ENCODE measurements at places on chromosomes 6 and 20.
A peak's percentile ranks its signal among the peaks of the same experiment; 100 is the strongest.

DNA sequence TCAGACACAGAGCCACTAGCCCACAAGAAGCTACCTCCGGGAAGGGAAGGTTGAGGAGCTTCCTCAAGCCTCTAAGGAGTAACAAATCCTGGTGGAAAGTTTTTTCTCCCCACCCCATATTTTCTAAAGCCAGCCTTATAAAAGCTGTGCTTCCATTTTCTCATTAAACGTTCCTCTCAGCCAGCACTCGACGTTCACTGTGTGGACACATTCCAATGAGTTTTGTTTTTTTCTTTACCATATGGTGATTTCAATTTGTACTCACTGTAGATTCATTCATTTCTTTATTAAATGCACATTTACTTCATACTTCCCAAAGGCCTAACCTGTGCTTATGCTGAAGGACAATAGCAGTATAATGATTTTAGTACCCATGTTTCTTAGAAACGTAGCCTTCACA is 194.4 kb upstream of the FLRT3 start:
- DNase-seq, result no peak

DNA sequence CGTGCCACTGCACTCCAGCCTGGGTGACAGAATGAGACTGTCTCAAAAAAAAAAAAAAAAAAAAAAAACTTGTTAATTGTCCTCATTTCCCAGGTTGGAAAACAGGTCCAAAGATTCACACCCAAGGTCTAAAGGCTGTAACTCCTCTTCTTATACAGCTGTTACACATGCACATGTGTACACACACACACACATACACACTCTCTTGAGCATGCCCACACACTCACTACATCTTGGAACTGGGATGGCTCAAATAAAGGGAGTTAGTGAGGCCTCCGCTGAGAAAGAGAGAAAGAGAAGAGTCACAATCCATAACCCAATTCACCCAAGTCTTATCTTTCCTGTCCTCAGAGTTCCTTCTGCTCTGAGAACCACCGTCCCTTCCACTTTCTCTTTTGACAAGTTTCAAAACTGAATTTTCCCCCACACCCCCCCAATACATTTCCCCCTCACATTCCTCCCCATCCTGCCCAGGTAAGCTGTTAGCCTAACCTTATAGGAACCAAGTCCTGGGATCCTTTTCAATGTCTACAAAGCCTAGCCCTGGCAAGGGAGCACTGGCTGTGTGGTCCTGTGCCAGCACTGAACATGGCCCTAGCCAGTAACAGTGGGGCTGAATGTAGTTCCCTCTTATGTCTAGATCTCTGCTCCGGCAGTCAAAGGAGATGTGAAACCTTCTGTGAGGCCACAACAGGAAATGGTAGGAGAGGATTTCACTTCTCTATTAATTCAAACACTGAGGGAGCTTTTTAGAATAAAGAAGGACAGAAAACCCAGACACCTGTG is 3.2 kb upstream of the HLA-DMB start:
- DNase-seq, result no peak

GRCh38 chr6:157822245-157823000 is 623 bp upstream of the SNX9 start:
- no peak for DNase-seq

GRCh38 chr6:118963003-118963402 is 28.0 kb upstream of the MCM9 start:
- DNase-seq, result no peak

DNA sequence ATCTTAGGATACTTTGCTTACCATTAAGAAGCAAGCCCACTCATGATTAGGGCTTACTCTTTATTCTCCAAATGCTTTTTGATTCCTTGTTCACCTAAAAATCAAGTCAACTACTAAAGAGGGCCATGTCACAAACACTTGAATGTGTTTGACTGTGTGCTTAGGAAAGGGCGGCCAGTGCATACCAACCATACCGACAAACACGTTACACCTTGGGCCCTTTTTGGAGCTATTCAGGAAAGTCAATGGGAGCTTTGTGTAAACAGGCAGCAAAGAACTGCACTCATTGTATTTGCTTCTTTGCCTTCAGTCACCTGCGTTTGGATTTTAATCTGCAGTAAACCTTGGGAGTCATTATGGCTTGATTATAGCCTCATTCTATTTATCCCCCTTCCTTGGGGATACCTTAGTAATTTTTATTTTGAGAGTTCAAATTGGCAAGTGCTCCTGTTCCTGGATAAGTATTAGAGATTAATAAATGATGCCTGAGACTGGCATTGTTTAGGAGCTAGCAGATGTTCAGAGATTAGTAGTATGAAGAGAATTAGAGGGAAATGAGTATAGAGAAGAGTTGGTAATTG is 102.6 kb upstream of the HDGFL1 start:
- DNase-seq, result no peak

- DNase-seq, result no peak
These were observed 104.9 kb upstream of the SYNDIG1 start for GRCh38 chr20:24364482-24364881.

DNA sequence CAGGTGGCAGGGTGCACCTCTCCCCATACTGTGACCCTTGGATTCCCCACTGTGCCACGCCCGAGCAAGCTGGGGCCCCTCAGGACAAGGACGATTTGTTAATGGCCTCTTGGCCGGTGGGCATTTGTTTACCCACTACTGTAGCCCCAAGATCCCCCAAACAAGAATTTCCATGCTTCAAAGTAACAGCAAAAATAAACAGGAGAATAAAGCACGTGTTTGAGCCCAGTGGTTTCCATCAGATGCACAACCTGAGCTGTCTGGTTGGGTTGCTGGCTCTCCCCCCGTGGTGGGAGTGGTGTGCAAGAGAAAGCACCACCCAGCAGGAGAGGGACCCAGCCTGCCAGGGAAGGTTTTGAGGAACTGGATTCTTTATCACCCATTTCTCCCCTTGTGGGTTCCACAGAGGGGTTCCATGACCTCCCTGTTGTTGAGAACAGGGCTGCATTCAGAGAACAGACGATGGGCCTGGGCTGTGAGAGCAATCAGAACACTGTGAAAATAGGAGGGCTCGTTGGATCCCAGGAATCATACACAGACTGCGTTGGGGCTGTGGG is 4.8 kb downstream of the CD93 start:
- DNase-seq, result no peak

DNA sequence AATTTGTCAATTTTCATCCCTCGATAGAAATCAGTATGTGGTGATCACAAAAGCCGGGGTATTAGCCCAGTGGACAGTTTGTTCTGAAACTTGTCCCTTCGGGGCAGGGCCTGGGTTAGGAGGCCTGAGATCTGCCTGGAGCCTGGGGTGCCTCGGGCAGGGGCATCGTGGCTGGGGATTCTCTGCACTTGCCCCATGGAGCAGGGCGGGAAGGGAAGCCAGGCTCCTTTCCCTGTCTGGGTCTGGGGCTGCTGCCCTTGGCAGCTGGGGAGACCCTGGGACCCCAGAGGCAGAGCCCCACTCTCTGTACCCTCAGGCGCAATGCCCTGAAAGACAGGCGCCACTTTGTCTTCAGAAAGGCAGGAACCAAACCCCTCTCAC is 27.4 kb downstream of the NTSR1 start:
- DNase-seq, result no peak

GRCh38 chr20:44052166-44052565 is 134.8 kb downstream of the JPH2 start:
- DNase-seq, result no peak

DNA sequence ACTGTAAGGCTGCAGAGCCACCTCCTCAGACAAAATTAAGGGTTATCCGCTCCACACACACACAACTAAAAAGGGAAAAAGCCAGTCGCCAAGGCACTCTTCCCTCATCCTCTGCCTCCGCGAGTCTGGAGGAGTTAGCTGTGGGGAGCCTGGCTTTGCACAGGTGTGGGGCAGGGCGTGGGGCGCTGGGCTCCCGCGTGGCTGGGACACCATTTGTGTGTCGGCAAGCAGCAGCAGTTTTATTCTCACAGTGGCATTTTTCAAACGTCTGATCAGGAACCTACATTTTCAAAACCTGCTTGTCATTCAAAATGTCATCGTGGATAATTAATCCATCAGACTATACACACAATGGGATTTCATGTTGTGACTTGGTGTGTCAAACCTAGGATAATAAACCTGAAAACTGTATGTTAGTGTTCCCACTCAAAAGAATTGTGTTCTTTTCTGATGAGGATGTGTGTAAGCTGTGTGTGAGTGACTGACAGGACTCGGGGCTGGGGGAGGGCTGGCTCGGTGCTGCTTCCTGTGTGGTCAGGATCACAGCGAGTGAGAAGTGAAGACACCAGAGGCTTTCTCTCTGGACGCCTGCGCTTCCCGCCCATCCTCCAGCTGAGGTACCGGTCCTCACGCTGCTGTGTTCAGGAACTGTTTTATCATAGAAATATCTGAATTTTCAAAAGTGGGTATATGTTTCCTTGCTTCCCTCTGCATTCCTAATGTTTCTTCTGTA is 83.1 kb downstream of the IRF4 start:
- DNase-seq, result peak; percentile 19

GRCh38 chr6:67986694-67987232 is 648.3 kb upstream of the ADGRB3 start:
- DNase-seq, result no peak

- peak; percentile 70 for DNase-seq
These were observed 150.8 kb downstream of the PRL start for GRCh38 chr6:22145823-22146677.

DNA sequence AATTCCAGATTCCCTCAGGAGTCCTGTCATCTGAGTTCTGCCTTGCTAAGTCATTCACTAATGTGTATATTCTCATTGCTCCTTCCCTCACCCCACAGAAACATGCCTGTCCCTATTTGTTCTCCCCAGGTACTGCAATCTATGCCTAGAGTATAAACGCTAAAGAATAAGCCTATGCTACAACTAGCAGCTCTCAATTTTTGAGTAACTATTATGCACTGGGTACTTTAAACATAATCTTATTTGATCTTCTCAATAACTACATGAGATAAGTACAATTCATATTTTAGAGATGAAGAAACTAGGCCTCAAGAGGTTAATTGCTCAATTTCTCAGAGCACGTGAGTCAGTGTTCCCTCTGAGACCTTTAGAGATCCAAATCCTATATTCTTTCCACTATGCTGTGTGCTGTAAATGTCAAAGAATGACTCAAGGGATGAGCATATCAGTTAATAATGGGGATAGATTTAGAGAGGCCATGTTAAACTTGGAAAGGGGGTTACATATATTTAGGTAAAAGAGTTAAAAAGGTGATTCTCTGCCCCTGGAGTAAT is 423.8 kb upstream of the ADGRB3 start:
- DNase-seq, result no peak

- DNase-seq, result no peak
These were observed 185.3 kb upstream of the PREP start for GRCh38 chr6:105588123-105588710.

DNA sequence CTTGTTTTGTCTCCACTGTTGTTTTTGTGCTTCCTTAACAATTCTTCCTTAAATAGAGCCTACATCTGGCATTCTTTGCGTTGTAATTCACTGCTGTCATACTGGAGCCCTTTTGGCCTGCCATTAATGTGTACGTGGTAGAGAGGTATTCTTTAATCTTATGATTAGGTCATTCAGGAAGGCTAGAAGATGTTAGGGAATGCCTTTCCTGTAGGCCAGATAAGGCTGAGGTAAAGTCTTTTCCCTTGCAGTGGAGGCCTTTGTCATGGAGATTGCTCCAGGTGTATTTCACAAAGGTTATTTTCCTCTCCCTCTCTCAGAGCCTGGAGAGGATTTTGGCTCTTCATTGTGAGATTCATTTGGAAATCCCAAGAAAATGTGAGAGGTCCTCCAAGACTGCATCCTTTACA is 146.9 kb downstream of the FUT9 start:
- no peak for DNase-seq

DNA sequence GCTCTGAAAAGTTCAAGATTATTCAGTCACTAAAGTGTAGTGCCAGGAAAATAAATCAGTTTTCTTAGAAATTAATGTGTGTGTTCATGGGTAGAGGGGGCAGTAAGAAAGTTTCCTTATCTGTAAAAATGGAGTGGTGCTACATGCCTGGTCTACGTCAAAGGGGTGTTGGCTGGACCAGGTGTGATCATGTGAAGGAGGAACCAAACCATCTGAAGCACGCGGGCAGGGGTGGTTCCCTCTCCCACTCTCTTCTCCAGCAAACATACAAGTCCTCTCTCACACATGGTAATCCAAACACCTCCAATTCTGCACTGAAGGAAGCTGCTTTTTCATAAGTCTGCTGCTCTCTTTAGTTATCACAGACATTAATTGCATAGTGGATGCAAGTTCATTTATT is 63.1 kb downstream of the CLIC5 start:
- no peak for DNase-seq

- no peak for DNase-seq
These were observed 28.0 kb upstream of the TULP4 start for GRCh38 chr6:158284007-158284875.

DNA sequence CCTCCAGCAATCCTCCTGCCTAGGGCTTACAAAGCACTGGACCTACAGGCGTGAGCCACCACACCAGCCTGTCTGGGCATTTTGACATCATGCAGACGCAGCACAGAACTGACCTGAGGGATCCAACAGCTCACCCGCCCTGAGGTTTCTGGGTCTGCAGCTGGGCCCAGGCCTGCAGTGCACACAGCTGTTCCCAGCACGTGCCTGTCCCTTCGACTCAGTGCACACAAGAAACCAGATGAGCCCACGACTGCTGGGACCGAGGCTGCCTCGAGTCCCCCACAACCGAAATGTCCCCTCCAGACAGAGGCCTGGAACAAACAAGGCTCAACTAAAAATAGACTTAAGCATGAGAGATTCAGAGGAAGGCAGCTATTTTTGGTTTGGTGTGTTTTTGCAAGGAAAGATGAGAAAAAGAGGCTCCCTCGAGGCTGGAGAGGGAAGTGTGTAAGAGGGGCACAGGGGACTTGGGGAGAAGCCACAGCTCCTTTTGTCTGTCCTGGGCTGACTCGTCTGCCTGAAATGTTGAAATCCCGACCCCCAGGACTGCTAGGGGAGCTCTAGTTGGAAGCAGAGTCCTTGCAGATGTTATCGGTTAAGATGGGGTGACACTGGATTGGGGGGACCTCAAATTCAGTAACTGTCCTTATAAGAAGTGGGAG is 66.3 kb downstream of the YTHDF1 start:
- DNase-seq, result no peak

DNA sequence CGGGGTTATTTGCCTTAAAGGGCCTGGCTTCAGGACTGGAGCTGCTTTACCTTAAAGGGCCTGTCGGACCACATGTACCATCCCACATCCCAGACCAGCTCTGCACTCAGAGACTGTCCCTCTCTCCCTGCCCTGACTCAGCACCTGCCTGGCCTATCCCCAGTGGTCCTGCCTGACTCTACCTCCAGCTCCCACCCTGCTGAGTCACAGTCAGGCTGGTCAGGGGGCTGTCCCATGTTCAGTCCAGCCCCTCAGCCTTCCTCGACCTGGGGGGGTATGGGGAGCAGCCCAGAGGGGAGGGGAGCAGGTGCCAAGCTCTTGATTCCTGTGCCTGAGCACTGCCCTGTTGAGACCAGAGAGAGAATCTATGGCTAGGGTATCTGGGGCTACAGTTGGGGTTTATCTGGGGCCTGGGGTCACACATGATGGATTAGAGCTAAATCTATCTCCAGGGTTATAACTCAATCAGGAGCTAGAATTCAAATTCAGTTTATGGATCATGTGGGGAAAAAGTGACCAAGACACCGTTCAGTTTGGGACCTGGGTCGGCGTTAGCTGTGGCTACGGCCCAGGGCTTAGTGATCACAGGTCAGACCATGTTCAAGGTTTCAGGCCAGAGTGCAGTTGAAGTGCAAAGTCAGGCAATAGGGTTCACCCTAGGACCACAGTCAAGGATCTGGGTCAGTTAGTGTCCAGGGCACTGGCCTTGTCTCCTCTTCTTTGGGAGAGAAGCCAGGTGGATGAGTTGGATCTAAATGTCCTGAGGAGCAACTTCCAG is 9.4 kb upstream of the TRIB3 start:
- no peak for DNase-seq
